ENCODE measurements at places on chromosomes 6 and 20.

- no peak for DNase-seq
Observed at GRCh38 chr6:21791581-21791980, 198.0 kb downstream of the SOX4 start.

DNA sequence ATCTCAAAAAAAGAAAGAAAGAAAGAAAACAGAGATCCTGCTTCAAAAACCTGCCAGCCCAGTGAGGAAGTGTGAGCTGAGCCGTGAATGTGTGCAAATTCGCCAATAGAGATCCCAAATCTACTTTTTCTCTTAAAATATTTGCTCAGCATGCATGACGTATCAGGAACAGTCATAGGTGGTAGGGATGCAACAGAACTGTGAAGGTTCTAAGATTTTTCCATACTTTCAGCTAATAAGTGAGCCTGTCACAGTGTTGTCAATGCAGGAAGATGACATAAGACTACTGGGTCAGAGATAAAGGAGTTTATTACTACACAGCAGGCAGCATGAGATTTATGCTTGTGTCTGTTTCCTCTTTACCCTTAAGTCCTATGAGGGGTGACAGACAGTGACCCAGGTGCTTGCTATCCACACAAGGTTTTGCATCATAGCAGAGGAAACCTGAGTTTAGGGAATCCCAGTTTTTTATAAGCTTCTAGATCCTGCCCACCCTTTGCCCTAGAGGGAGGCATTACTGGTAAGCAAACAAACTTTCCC, 273.4 kb downstream of the BMP7 start:
- DNase-seq = no peak

DNA sequence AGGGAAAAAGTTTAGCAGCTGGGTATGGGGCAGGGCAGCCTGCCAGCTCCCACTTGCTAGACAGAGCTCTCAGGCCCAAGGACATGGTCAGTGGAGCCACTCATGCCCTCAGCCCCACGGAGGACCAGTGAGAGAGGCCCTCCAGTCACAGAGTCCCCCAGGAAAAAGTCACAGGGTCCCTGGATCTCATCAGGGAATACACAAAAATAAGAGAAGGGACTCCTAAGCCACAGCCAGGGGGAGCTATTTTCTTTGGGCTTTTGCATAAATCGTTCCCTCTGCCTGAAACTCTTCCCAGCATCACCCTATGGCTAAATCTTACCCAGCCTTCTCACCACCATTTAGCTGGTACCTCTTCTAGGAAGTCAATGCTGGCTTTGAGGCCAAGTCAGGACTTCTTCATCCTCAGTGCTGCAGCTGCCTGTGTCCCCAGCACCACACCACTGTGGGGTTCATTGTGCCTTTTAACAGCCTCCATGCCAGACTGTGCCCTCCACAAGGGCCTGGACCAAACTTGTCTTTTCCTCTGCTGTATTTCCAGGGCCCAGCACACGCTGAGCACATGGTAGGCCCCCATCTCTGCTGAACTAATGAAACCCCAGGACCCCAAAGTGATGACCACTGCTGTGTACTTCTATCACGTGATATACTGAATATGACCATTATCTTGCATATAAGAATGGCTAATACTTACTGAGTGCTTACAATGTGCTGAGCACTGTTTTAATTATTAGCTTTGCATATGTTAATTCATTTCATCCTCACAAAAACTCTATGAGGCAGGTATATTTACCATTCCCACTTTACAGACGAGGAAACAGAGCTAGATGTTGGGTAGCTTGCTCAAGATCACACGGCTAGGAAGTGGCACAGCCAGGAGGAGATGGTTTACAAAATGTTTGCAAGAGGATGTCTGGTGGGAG, 2.0 kb downstream of the ZNF335 start:
- peak; percentile 75 for DNase-seq

DNA sequence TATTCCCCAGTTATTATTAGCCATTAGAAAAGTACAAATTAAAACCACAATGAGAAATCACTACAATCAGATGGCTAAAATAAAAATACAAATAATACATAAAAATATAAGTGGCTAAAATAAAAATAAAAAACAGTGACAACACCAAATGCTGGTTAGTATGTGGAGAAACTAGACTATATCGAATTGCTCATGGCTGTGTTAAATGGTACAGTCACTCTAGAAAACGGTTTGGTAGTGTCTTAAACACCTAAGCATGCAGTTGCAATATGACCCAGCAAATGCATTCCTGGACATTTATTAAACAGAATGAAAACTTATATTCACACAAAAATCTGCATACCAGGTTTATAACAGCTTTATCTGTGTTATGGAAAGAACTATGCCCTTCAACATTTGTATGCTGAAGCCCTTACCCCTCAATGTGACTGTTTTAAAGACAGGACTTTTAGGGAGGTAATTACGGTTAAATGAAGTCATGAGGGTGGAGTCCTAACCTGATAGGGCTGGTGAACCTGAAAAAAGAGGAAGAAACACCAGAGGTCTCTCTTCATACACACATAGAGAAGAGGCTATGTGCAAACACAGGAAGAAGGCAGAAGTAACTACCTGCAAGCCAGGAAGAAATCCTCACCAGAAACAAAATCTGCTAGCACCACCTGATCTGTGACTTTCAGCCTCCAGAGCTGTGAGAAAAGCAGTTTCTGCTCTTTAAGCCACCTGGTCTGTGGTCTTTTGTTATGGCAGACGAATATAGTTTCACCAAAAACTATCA, 84.9 kb downstream of the ASCC3 start:
- no peak for DNase-seq

DNA sequence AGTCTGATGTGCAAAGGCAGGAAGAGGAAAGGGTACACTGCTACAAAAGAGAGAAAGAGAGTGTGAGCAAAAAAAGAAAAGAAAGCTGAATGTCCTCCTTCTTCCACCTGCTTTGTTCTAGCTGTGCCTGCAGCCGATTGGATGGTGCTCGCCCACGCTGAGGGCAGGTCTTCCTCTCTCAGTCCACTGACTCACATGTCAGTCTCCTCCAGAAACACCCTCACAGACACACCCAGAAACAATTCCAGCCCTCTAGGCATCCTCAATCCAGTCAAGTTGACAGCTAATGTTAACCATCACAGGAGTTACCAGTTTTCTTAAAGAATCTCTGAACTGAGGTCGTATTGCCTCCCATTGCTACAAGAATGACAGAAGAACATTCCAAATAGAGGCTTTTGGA, 411.9 kb upstream of the SASH1 start:
- no peak for DNase-seq

DNA sequence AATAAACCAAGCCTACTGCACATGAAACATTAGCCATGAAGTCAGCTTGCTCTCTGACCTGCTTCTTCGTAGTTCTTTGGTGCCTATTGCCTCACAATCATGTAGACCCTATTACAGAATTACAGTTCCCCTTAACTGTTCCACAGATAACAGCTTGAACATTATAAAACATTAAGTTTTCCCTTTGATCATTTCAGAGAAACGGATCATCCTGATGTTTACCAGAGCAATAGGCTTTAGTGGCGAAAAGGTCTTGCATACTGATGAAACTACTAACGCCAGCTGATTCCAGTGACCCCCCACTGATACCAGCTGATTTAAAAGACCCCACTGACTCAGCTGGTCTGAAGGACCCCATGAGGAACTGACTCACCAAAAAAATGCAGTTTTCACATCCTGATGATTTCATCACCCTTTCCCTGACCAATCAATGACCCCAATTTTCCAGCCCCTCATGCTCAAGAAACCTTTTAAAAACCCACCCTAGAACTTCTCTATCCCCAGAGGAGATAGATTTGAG, 39.4 kb upstream of the MLIP start:
- DNase-seq = no peak

GRCh38 chr20:60694763-60695162, 557.3 kb upstream of the CDH4 start:
- peak; percentile 48 for DNase-seq

DNA sequence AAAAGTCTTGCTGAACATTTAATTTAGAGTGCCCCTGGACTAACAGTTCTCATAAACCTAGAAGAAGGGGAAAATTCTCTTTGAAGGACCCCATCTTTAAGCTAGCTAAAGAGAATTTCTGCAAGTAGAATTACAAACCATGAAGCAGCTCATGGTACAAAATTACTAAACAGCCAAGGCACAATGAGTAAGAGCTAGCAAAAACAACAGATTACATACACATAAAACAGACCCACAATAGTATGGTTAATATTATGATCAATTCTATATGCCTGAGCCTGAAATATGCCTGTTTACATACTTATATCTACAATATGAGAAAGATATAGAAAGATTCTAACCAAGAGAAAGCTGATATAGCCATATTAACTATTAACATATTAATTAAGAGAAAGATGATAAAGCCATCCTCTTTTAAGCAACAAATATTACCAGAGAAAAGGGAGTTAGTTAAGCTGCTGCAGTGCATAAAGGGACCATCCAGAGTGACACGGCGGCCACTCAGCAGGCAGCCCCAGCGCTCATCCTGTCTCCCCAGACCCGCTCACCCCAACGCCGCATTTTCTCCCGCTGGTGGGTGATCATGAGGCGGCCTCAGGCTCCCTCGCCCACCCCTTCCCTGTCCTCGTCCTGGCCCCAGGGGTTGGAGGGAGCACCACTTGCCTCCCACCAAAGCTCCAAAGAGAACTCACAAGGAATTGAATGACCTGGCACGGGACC, 98.4 kb upstream of the CARMIL1 start:
- no peak for DNase-seq

- DNase-seq = no peak
Observed at GRCh38 chr20:24483435-24484080, 14.1 kb downstream of the SYNDIG1 start.

DNA sequence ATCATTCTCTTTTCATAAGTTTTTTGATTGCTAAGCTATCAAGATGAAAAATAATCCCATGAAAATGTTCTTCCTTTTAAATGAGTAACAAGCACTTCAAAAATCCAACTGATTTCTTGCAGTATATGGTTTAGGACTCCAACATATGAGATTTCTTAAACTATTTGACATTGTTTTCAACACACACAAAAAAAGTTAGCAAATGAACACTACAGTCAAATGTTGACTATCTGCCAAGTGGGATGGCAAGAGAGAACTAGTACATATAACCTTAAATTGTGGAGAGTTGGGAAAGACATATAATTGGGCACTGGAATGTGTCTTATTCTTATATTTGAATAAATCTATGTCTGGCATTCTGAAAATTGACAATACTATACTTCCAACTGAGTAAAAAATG, 15.6 kb downstream of the COL21A1 start:
- no peak for DNase-seq

- DNase-seq = peak; percentile 27
Observed at GRCh38 chr6:122323361-122323760, 76.1 kb upstream of the HSF2 start.

GRCh38 chr6:42522036-42522435, 41.8 kb upstream of the UBR2 start:
- DNase-seq = no peak

DNA sequence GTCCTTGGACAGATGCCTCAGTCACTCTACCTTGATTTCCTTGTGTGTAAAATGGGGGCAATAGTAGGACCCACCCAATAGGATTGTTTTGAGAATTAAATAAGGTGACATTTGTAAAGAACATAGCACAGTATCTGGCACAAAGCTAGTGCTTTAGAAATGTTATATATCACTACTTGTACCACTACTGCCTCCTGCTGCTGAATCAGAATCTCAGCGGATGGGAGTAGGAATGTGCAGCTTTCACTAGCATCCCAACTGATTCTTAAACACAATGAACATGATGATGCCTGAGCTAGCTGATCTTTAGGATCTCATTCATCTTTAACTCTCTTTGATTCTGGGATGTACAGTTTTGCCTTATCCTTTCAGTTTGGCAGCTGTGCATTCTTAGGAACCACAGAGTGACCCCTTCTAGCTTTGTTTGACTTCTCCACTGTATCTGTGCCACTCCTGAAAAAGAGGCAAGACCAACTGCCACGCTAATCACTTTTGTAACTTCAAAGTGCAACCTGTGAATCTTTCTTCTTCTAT, 7.2 kb downstream of the PBOV1 start:
- DNase-seq = no peak

DNA sequence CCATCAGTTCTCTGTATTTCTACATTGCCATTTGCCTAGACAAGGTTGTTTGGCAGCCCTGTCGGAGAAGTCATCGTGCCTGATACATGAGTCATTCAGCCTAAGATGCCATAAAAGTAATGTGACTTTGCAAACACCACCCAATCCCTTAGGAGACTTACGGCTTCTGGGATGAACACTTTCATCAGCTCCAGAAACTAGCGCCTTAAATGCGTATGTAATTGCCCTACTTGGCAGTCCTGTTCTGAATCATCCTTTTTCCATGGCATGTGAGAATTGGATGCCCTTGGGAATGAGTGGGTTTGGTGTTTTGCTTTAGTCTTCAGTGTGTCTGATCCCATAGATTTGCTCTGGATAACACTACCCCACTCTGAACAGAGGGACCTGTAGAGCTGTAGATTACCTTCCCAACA, 158.5 kb downstream of the SASH1 start:
- peak; percentile 99 for DNase-seq

GRCh38 chr6:125773387-125774341, 17.1 kb upstream of the NCOA7 start:
- DNase-seq = peak; percentile 90

GRCh38 chr6:1470040-1470439, 80.7 kb downstream of the FOXF2 start:
- no peak for DNase-seq

DNA sequence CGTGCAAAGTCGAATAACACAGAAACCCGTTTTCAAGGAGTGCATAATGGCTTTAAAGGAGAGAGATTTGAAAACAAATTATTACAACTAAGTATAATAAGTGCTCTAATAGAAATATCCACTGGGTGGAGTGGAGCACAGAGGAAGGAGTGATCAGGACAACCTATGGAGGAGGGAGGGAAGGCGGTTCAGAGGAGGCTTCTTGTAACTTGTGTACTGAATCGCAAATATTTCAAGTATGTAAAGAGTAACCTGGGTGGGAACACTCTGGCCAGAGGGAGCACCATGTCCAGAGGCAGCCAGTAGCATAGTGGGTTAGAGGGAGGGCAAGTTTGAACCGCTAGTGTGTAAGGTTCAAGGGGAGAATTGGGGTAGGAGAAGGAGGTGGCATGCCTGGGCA, 21.6 kb upstream of the TNFAIP3 start:
- DNase-seq = no peak

GRCh38 chr20:63448031-63448430, 24.4 kb downstream of the KCNQ2 start:
- no peak for DNase-seq

- DNase-seq = no peak
Observed at GRCh38 chr20:4720977-4721349, 746 bp upstream of the PRND start.

- no peak for DNase-seq
Observed at GRCh38 chr6:142376115-142376514, 74.3 kb downstream of the ADGRG6 start.

GRCh38 chr6:28207510-28208110, 17.5 kb upstream of the ZSCAN9 start:
- no peak for DNase-seq

- no peak for DNase-seq
Observed at GRCh38 chr20:52683761-52684160, 288.4 kb upstream of the TSHZ2 start.

DNA sequence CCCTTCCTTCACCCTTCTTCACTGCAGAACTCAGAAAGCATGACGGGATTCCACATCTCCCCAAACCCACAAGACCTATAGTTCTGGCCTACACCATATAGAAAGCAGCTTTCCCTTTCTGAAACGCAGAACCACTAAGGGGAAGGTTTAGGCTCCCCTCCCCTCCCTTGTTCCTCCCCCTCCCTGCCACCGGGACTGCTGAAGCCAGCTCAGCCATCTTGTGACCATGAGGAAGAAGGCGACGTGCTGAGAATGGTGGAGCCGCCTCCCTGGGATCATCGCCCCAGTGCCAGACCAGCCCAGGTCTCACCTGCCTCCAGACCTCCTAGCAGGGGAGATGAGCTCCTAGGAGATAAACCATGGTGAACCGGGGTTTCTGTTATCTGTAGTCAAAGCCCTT, 19.6 kb downstream of the SERPINB6 start:
- no peak for DNase-seq

All from RPMI7951 (cell line).